ENCODE measurements at places on chromosomes 2 and 18. TPM values are rescaled to one million over a fixed set of nuclear protein-coding genes. Genes with fewer than 3 reads are reported as not detected.
A peak's percentile ranks its signal among the peaks of the same experiment; 100 is the strongest.

The CFC1 gene
- total RNA-seq: not detected

The C2orf15 gene
- total RNA-seq: not detected

The C2orf76 gene
- 11.2 TPM for total RNA-seq

The CYS1 gene
- total RNA-seq: 11.4 TPM

The ZBTB7C gene
- total RNA-seq: 22.4 TPM

The DCC gene
- not detected for total RNA-seq

The RAB11FIP5 gene
- total RNA-seq: 48.7 TPM

GRCh38 chr18:63157293-63158011, 162.1 kb downstream of the BCL2 start:
- peaks cover 9% of the 10 kb centered on the region for H3K4me1 ChIP-seq
- no peak overlapping the region for H3K4me3 ChIP-seq
- peak overlapping the region; percentile 66 for H3K27ac ChIP-seq
- no peaks in the 10 kb centered on the region for H3K36me3 ChIP-seq
- no peak for DNase-seq

DNA sequence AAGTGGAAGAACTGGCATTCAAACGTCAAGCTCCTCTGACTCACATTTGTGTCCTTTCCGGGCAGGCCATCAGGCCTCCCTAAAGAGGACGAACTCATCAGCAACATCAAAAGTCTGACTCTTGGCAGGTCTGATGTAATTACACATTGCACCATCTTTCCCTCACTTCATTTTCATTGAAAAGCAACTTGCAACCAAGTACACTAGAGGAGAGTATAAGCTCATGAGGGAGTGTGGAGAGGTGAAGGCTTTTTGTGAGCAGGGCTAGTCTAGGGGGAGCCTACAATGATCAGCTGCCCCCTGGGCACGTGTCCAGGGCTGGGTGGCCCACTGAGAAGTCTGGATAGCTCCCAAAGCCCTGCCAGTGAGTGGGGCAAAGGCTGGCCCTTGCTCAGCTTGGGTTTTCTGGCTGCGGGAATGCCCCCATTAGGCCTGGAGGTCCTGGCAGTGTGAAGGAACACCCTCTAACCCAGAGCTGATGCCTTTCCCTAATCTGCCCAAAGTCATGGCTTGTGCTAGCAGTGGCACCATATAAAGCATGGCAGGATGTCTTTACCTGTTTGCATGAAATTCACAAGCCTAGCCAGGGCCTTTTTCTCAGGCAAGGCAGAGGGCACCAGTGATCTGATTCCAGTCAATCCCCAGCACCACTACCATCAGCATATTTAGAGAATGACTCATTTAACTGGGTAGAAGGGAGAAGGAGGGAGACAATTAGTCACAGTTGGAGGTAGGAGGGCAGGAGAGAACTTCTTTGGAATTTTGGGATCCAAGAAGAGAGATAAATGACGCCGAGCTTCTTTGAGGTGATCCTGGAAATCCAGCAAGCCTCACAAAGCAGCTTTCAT, 8.5 kb upstream of the DAW1 start:
- no peak for DNase-seq
- H3K4me3 ChIP-seq: no peak overlapping the region
- peak overlapping the region; percentile 50 for H3K27ac ChIP-seq
- peaks cover 7% of the 10 kb centered on the region for H3K4me1 ChIP-seq
- H3K36me3 ChIP-seq: no peaks in the 10 kb centered on the region

GRCh38 chr2:36238106-36238505, 117.5 kb upstream of the CRIM1 start:
- H3K36me3 ChIP-seq: no peaks in the 10 kb centered on the region
- no peak for DNase-seq
- H3K27ac ChIP-seq: no peak overlapping the region
- H3K4me1 ChIP-seq: no peaks in the 10 kb centered on the region

DNA sequence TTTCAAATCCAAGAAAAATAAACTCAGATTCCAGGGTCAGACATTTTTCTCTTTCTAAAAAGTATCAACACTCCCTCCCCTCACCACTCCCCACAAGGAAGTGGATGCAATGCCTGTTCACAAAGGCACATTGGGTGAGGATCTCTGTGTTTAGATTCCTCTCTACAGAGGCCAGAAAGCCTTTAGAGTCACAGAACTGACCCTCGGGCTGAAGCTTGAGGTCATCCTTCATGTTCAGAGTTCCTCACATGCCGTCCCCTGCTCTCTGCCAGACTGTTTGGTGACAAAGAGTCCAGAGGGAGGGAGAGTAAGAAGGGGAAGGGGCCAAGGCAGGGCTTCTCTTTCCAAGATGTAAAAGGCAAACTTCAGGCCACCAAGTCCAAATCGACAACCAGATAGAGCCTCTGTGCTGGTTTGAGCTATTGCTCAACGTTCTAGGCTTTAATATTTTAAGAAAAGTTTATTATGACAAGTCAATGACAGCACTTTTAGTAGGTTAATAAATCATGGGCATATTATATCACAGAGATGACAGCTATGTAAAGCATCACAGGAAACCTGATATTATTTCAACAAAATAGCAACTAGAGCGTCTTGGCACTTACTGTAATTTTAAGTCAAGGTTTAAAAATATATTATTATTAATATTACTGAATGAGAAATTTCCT, 269.4 kb downstream of the ETAA1 start:
- peak overlapping the region; percentile 60 for H3K27ac ChIP-seq
- no peaks in the 10 kb centered on the region for H3K36me3 ChIP-seq
- no peak overlapping the region for H3K4me3 ChIP-seq
- H3K4me1 ChIP-seq: peaks cover 2% of the 10 kb centered on the region

DNA sequence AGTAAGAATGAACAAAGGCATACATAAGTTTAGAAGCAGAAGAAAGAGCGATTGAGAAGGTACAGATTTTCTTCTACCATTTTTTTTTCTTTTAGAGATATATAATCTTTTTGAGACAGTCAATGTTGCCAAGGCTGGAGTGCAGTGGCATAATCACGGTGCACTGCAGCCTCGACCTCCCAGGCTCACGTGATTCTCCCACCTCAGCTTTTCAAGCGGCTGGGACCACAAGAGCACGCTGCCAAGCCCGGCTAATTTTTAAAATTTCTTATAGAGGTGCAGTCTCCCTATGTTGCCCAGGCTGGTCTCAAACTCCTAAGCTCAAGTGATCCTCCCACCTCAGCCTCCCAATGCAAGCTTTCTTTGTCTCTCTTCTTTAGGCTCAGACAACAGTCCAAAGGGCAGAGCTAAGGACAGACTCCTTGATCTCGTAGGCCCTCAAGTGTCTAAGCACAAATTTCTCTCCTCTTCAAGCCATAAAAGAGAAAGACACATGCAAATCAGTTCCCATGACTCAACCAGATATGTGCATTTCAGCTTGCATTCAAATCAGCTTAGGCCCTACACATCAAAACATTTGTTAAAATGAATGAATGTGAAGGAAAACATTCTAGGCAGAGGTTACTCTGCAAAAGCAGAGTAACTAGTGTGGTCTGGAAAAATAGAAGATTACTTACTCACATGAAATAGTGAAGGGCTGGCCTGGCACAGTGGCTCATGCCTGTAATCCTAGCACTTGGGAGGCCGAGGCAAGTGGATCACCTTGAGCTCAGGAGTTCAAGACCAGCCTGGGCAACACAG, 18.0 kb downstream of the ITSN2 start:
- no peaks in the 10 kb centered on the region for H3K36me3 ChIP-seq
- no peak for DNase-seq
- H3K4me3 ChIP-seq: no peak overlapping the region
- no peaks in the 10 kb centered on the region for H3K27me3 ChIP-seq
- H3K4me1 ChIP-seq: no peaks in the 10 kb centered on the region
- no peak overlapping the region for H3K27ac ChIP-seq

DNA sequence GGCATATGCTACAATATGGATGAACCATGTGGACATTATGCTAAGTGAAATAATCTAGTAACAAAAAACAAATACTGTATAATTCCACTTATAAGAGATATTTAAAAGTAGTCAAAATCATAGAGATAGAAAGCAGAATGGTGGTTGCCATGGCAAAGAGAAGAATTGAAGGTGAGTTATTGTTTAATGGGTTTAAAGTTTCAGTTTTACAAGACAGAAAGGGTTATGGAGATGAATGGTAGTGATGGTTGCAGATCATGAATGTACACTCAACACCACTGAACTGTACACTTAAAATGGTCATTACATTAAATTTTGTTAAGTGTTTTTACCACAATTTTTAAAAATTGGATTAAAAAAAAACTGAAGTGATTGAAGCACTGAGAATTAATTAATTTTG, 298.2 kb upstream of the ZC3H15 start:
- DNase-seq: no peak
- H3K4me1 ChIP-seq: no peaks in the 10 kb centered on the region
- H3K36me3 ChIP-seq: no peaks in the 10 kb centered on the region
- no peak overlapping the region for H3K4me3 ChIP-seq

DNA sequence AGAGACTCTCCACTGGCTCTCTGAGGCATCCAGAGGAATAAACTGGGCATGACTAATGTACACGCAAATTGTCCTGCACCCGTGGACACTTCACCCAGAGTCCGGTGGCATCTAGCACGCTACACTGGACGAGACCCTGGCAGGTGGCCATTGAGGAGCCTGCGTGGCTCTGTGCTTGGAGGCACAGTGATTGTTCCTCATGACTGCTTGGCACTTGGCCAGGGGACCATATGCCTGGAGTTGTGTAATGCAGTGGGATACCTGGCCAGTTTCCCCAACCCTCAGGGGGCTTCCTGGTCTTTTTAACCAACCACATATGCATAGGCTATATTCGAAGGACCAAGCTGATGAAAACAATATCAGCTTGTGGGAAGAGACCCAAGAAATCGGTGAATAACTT, 66.6 kb downstream of the MTCL1 start:
- no peak overlapping the region for H3K4me3 ChIP-seq
- H3K27ac ChIP-seq: no peak overlapping the region
- DNase-seq: no peak
- H3K4me1 ChIP-seq: no peaks in the 10 kb centered on the region
- no peaks in the 10 kb centered on the region for H3K36me3 ChIP-seq

GRCh38 chr2:119240311-119241204, 16.9 kb downstream of the STEAP3 start:
- peaks cover 1% of the 10 kb centered on the region for H3K4me1 ChIP-seq
- H3K27me3 ChIP-seq: no peaks in the 10 kb centered on the region
- peak; percentile 78 for DNase-seq
- H3K36me3 ChIP-seq: no peaks in the 10 kb centered on the region
- H3K27ac ChIP-seq: peak overlapping the region; percentile 87
- no peak overlapping the region for H3K4me3 ChIP-seq

DNA sequence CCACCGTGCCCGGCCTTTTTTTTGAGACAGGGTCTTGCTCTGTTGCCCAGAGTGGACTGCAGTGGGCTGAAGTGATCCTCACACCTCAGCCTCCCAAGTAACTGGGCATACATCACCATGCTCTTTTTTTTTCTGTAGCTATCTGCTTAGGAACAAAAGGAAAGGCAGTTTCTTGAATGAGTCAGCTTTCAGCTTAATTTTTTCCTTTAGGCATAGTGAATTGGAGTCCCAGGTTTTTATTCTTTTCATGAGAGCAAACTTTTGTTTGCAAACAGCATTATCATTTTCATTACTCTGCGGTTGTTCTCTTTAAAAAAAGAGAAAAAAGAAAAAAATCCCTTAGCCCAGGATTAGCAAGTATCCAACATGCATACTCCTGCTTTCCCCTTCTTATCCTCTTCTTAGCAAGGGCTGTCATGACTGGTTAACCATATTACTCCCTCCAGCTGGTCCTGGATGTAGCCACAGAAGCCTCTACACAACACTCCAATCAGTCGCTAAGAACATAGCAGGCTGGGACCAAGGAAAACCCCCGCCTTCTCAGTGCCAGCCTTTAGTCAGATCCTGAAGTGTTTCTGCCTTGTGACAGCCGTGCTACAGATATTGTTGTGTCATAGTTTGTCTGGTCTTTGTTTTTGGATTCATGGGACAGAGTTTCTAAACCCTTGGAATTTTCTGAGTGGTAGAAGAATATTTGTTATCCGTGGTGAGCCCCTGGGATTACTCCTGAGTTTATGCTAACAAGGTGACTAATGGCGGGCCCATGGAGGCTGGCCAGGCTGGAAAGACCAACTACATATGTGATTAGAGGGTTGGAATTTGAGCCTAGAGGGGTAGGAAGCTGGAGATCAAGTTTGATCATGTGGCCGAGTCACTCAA, 23.3 kb upstream of the ST3GAL5 start:
- no peak overlapping the region for H3K4me3 ChIP-seq
- DNase-seq: no peak
- H3K36me3 ChIP-seq: no peaks in the 10 kb centered on the region
- H3K27ac ChIP-seq: no peak overlapping the region
- no peaks in the 10 kb centered on the region for H3K4me1 ChIP-seq

GRCh38 chr18:74898965-74899364, 301.3 kb downstream of the ZNF407 start:
- no peak overlapping the region for H3K27ac ChIP-seq
- no peaks in the 10 kb centered on the region for H3K27me3 ChIP-seq

DNA sequence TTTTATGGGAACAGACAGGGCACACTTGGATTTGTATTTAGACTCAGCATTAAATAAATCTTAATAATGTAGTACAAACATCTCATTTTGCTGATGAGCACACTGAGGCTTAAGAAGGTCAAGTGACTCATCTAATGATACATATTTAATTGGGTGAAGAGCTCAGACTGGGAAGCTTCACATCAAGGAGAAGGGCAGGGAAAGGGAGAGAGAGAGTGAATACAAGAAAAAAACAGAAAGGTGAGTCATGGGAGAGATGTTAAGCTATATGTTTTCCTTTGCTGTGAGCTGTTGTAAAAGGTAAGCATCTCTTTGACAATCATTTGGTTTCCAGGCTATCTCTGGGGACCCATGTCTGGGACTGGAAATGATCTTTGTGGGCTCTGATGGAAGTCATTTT, 277.8 kb downstream of the SETBP1 start:
- no peaks in the 10 kb centered on the region for H3K27me3 ChIP-seq
- peaks cover 4% of the 10 kb centered on the region for H3K4me1 ChIP-seq
- DNase-seq: no peak
- no peak overlapping the region for H3K27ac ChIP-seq

- no peaks in the 10 kb centered on the region for H3K4me1 ChIP-seq
- H3K27me3 ChIP-seq: no peaks in the 10 kb centered on the region
- H3K36me3 ChIP-seq: no peaks in the 10 kb centered on the region
- no peak overlapping the region for H3K27ac ChIP-seq
- DNase-seq: peak; percentile 90
Observed at GRCh38 chr2:109510136-109511028, 103.4 kb downstream of the SEPTIN10 start.
